Stimulated activated CD4-positive, alpha-beta T cell treated with anti-CD3 and anti-CD28 coated beads, Interleukin-1b, Interleukin-23, amount 100 ng/mL, for 24 hours (primary cell): ENCODE measurements at places on chromosomes 11 and 22.

DNA sequence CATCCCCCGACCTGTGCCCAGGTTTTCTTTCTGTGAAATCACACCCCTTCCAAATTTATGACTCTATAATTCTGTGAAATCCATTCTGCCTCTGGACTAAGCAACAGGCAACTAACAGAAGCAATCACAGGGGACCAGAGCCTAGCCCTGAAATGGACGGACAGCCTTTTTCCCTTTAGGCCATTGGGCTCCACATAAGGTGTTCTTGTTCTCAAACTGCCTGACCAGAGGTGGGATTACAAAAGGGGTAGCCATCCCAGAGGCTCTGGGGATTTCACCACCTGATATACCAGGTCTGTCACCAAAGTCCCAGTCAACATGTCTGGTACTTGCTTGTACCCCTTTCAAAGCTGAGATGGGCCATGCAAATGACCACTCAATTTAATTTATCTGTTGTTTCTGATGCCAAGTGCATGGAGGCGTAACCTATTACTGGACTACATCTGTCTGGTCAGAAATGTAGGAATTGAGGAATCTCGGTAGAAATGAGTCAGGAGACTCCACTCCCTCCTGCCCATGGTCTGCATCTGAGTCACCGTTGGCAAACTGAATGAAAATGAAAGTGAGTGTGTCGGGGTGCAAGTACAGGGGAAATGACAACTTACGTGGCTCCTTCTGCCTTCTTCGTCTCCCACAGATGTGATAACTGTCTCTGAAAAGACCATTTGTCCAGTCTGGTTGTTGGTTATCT, 10.2 kb downstream of the DKK3 start:
- DNase-seq = no peak

DNA sequence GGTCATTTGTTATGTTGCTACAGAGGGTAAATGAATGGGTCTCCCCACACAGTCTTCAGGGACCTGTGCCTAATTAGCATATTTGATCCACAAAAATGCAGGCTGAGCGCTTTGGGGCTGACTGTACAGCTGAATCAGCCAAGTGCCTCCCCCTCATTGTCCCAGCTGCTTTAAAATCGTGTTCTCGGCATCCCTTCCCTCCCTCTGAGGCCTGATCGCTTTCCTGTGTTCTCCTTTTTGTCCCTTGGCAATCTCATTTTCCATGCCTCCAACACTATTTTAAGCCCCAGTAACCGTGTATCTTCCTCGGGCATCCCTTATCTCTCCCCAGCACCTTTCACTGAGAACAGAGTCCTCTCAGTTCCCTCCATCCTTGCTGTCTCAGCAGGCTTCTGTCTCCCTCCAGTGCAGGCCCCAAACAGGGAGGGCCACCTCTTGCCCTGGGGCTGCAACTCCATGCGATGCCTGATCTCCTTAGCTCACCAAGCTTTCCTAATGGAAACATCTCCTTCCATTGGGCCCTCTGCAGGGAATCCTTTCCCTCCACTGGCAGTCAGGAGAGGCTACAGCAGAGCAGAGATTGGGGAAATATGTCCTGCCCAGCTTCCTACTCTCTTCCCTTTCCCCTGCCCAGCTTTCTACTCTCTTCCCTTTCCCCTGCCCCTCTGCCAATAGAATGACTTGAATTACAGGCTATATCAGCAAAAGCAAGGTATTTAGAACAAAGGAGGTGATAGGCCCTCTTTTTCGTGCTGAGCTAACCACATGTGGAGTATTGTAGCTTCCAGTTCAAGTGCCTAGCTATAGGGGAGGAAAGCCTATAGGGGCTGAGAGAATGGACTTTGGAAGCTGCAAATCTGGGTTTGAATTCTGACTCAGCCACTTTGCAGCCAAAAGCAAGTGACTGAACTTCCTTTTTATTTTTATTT, 13.8 kb downstream of the UQCR10 start:
- DNase-seq = no peak

- no peak for DNase-seq
Observed at GRCh38 chr11:60838132-60838531, 3.8 kb upstream of the CCDC86 start.

DNA sequence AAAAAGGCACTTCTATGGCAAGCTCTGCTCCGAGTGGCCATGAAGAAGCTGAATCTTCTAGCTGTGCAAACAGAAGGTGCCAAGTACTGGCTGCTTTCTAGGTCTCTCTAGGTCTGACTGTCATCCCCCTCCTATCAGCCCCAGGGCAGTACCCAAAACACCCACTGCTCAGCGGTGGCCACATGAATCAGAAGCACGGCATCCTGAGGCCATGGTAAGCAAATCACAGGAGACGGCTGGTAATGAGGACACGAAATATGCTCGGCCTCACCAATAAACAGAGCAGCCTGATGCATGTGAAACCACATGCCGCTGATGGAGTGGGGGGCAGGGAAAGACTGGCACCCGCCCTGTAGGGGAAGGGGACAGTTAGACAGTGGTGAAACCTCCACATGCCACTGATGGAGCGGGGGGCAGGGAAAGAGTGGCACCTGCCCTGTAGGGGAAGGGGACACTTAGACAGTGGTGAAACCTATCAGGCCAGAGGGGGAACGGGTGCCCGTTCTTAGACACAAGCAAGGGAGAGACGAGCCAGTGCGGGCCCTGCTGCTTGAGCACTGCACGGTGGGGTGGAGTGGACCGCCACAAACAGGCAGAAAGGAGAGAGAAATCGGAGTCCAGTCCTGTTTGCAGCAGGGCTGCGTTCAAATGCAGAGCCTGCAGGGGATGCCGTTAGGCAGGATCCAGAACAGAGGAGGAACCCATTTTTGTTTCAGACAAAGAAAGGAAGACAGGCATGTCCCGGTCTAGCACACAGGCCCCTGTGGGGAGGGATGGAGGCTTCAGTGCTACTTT, 29.9 kb upstream of the MOB2 start:
- no peak for DNase-seq

DNA sequence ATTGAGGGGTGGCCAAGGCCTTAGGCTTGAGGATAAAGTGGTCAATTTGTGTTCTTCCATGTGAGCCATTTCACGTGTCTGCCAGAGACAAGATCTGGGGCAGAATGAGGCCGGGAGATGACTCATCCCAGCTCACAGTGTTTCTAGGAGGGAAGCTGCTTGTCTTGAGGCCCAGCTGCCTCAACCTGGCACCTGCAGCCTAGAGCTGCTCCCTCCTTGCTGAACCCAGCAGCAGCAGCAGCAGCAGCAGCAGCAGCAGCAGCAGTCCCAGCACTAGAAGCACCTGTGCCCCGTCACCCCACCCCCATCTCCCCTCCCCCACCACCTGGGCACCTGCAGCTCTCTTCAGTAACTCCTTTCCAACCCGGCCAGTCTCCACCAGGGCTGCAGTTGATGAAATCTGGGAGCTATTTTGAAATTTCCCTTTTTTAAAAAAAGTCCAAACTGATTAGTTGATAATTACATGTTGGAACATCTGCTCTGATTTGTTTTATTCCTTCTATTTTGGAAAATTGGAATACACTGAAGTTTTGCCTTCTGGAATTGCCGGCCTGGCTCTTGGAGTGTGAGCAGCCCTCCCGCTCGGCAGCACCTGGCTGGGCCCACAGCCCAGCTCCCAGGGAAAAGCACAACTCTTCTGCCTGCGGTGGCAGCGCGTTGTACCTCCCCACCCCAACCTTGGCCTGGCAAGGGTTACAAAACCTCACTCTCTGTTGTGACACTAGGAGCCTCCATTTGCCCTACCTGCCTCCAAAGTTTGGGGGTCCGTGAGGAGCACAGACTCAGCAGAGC, 143.5 kb downstream of the NXPE2 start:
- DNase-seq = no peak

- DNase-seq = no peak
Observed at GRCh38 chr22:46693634-46694415, 44.2 kb downstream of the CERK start.

GRCh38 chr22:17698948-17699347, 60.4 kb downstream of the BCL2L13 start:
- DNase-seq = no peak

DNA sequence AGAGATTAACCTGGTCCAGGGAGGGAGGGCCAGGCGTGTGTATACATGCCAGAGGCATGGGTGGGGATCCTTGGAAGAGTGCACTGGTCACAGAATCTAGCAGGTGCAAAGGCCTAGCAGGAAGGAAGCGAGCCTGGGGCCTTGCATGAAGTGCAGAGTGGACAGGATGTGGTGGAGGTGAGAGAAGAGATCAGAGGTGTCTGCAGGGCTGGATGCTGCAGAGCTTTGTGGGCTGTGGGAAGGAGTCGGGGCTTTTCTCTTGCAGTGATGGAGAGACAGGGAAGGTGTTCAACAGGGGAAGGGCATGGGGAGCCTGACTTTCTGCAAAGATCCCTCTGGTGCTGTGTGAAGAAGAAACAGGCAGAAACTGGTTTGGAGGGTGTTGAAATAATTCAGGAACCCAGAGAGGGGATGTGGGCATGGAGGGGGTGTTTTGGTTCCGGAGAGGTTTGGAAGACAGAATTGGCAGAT, 2.5 kb upstream of the TPST2 start:
- no peak for DNase-seq

- no peak for DNase-seq
Observed at GRCh38 chr11:86591631-86592030, 80.8 kb downstream of the ME3 start.

DNA sequence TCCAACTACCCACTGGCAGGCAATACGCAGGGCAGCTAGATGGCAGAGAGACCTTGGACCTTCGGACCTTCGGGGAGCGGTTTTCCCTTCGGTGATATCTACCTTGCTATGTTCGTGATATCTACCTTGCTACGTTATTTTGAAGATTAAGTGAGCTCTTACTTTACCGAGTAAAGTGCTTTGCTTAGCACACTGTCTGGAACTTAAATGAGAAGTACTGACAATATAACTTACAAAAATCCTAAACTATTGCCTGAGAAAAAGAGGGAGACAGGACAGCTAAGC, 1.0 kb upstream of the PRDM10 start:
- no peak for DNase-seq

DNA sequence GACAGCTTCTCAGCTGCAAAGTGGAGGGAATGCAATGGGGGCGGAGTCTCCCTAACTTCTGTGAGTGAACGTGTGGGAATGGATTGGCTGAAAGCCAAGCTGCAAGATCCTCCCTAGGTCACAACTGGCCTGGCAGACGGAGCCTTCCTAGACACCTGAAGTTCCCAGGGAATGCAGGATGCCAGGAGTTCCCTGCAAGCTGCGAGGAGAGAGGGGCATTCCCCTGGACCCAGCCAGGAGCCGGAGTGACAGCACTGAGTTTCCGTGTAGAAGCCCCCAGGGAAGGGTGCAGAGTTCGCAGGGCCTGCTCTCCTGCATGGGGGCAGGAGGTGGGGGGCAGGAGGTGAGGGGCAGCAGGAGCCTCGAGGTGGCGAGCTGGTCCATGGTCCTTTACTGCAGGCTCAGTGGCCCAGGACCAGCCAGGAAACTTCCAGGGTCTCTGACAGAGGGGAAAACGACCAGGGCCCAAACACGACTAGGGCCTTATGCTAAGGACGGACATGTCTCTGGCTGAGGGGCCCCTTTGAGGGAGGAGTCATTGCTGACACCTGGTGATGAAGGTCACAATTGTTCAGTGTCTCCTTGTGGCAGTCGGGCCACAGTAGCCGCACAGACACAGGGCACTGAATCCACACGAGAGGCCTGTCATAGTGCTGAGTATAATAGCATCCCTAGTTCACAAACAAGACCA, 141.4 kb downstream of the FBXO7 start:
- DNase-seq = no peak

GRCh38 chr11:119858288-119858687, 129.3 kb upstream of the NECTIN1 start:
- DNase-seq = no peak

- no peak for DNase-seq
Observed at GRCh38 chr11:1928470-1928890, 9.0 kb downstream of the TNNT3 start.

DNA sequence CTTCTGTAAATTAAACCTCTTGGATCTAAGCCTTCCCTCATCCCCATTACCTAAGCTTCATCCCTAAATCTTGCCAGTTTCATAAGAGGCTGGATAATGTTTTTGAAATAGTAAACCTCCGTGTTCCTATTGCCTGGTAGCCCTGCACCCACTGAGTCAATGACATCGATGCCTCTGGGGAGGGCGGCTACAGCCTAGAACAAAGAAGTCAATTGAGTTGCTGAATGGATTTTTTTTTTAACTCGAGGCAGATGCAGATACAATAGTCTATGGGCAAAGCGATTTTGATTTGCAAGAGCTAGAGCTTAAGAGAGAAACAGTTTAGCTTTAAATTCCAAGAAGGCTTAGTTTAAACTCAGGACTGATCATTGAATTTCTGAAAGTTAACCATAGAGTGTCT, 121.3 kb downstream of the NECTIN1 start:
- no peak for DNase-seq

GRCh38 chr11:111733016-111733415, 33.2 kb downstream of the PPP2R1B start:
- DNase-seq = no peak

DNA sequence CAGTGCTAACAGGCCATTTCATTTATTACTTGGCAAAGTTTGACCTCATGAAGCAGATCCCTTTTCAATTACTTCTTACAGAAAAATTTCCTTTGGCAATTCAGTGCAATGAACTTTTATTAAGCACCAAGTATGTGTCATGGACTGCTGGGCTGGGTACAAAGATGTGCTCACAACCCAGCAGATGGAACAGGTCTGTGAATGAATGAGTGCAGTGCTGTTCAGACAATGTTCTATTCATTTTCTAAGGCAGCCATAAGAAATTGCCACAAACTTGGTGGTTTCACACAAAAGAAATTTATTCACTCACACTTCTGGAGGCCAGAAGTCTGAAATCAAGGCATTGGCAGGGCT, 428.5 kb downstream of the SOX6 start:
- DNase-seq = no peak

DNA sequence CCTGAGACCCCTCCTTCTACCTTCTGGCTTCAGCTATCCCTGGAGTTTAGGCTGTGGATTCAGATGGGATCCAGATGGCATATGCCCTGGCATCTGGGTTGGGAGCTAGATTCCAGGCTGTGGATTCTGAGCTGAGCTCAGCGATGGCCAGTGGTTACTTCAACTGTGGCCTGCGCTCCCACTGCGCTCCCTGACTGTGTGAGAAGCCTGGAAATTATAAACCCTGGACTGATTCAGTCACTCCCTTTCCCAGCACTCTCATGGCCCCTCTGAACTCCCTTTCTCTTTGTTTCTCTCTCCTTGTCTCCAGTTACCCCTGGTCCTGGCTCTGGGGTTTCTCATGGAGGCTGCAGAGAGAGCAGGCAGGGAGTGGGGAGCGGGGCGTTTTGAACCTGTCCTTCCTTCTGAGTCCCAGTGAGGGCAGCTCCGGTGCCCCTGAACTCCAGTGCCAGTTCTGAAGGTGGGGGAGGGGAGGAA, 4.8 kb downstream of the ARHGEF17 start:
- DNase-seq = no peak

DNA sequence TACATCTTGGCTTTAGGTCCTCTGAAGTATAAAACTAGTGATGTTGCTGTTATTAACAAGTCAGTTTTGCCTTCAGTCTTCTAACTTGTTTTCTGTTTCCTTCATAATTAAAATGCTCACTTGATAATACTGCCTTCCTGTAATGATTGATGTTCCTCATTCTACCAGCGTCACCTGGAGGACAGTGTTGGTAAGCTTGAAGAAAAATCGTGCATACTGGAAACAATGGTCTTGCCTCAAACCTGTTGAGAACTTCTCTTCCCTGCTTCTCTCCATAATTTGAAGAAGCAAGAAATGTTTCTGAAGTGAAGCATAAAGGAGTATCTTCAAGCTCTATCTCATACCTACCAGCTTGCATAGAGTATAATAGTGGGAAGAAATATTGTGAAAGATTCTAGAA, 3.0 kb downstream of the YWHAH start:
- DNase-seq = no peak
